ENCODE measurements at places on chromosomes 2 and 18.

DNA sequence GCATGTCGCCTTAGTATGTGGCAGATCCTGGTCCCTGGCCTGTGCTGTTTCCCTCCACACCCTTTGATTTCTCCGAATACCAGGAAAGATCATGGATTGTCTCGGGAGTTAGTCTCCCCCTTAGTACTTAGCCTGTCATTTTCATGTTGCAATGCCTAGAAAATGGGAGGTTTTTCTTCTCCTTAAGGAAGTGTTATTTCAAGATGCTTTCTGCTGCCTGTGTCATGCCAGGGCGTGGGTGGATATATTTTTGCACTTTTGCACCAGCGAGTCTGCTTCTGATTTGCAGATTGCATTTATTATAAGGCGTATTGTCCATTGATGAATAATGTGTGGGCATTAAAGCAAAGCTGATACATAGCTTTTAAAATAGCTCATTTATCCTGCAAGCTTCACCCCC lies 223.5 kb downstream of the NEDD4L start:
- no peak for DNase-seq

DNA sequence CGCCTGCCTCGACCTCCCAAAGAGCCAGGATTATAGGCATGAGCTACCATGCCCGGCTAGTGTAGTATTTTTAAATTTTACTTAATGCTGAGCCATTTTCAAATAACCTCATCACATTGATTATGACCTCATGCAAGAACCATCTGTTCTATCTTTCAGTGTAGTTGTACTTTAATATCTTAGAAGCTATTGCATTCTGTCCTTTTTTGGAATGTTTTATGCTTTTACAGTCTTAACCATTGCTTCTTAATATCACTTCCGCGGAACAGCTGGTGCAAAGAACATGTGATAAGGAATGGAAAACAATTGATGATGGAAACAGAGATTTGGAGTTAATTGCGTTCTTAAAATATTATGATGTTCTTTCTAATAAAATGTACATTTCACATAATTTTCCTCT lies 2.7 kb downstream of the GEN1 start:
- DNase-seq, result no peak

- no peak for DNase-seq
Measured at GRCh38 chr18:77776104-77776503, 526.5 kb downstream of the GALR1 start.

DNA sequence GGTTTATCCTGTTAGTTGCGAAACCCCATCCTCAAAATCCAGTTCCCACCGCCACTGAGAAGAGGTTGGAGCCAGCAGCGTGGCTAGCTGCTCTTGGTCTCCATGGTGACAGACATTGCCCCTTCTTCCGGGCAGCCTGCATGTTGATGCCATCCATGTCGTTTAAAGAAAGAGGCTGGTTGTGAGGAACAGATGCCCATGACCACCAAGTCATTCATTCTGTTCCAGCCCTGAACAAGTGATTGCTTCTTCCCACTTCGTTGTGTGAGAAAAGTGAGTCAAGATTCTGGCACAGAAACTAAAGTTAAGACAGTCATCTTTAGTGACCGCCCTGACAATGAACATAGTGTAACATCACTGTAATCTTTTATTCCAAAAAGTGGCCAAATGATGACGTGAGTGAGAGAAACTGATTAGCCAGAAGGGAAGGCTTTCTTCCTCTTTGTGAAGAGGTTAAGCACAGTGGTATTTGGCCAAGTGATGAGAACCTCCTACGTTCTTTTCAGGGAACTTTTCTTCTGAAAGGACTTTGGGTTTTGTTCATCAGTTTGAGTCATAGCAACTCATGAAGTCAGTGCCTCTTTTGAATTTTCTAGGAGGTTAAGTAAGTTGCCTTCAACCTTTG lies 272.5 kb downstream of the GALR1 start:
- DNase-seq, result no peak

GRCh38 chr2:114762986-114763385 lies 320.5 kb downstream of the DPP10 start:
- DNase-seq, result no peak

GRCh38 chr2:227460070-227460485 lies 11.9 kb upstream of the AGFG1 start:
- DNase-seq, result no peak

- no peak for DNase-seq
Measured at GRCh38 chr2:73114273-73114867, 1.6 kb upstream of the RAB11FIP5 start.

DNA sequence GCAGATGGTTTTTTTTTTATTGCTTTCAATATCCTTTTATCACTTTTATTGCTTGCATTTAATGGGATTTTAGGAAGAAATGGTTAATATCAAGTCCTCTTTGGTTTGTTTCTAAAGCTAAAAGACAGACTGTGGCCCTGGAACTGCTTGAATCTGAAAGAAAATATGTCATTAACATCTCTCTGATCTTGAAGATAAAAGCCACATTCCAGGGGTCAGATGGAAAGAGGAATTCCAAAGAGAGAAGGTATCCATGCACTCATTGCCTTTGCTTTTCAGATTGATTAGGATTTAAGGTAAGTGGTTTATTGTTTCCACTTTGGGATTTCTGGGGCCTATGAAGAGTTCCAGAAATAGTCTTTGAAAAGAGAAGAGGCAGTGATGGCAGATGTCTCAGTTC lies 54.1 kb downstream of the ARHGEF33 start:
- DNase-seq, result no peak

- DNase-seq, result no peak
Measured at GRCh38 chr18:31373641-31374040, 2.9 kb upstream of the DSG4 start.

DNA sequence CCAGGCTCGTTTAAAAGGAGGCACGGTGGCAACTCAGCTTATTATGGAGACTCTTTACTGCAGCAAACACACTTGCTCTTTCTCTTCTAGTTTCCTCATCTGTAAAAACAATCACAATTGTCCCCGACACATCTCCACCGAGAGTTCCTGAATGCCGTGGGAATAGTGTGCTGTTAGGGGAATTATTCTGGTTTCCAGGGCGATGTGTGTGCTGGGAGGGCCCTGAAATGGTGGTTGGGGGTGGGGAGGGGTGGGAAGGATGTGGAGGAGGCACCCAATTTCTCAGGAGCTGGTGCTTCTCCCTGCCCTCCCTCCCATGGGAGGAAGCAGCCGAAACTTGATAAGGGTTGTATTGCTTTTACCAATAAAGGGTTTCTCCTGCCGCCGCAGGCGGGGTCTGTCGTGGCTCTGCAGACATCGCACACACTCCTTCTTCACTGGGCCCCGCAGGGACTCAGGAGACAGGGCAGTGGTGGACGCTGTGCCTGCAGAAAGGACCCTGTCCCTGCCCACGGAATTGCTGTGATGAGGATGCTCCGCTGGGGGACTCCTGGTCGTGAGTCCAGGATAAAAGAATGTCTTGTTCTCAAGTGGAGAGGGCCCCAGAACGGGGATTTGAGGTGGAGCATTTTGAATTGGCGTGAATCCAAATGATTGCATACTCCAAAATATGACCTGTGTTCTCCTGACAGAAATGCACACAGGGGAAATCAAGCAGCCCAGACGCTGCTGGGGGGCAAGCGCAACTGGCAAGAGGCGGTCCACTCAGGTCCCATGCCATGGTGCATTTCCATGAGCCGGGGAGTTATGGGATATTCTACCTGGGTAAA lies 119.2 kb downstream of the ACKR3 start:
- no peak for DNase-seq

DNA sequence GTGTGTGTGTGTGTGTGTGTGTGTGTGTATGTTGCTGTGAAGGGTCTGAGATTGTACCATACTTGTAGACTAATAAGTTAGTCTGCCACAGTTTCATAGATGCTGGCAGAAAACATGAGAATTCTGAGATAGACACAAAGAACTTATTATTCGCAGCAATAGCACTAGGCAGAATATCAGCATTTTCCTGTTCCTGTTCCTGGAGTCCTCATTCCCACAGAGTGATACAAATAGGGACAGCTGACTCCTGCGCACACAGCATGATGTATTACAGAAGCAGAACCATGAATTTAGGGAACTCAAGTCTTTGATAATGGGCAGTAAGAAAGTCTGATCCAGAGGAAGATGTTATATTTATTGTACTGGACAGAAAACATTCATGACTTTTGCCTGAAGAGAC lies 1466.3 kb downstream of the DPP10 start:
- DNase-seq, result no peak

- DNase-seq, result no peak
Measured at GRCh38 chr2:29597035-29597434, 324.4 kb downstream of the ALK start.

Data from AG08396 (cell line).